ENCODE measurements at places on chromosomes 4 and X.
A peak's percentile ranks its signal among the peaks of the same experiment; 100 is the strongest.

DNA sequence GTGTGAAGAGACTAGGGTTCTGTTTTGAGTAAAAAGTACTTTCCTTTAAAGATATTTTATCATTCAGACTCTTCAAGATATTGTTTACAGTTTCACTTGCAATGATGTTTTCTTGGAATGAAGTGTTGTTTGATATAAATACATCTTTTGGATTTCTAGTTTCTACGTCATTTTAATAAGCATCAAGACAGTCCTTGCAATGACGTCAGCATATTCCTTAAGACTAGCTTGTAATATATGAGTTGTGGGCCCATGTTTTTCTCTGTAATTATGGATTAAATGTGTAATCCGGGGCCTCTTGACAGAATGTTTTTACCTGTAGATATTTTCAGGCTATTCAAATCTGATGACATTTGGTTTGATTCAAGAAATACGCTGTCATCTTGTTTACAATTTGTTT, 66.1 kb downstream of the RBMX2 start:
- DNase-seq = no peak

GRCh38 chr4:73019462-73020047, 50.0 kb downstream of the COX18 start:
- DNase-seq = peak; percentile 72

GRCh38 chrX:1359477-1359873, 22.9 kb downstream of the IL3RA start:
- no peak for DNase-seq

DNA sequence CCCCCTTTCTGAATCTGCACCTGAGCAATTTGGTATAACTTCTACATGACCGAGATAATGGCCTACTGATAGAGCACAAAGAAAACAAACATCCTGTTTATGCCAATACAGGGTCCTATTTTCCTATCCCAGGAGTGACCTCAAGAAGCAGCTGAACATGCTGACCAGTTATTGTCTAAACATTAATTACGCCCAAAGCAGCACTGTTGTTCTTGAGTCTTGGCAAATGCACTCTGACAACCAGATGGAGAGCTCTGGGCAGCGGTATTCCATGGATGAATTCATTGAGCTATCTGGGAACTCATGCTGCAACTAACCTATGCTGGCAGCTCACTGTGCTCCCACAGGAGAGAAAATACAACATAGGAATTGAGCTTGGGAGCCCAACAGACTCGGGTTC, 52.6 kb downstream of the PCYT1B start:
- DNase-seq = no peak

GRCh38 chr4:1447676-1448588, 41.7 kb upstream of the NKX1-1 start:
- DNase-seq = no peak

DNA sequence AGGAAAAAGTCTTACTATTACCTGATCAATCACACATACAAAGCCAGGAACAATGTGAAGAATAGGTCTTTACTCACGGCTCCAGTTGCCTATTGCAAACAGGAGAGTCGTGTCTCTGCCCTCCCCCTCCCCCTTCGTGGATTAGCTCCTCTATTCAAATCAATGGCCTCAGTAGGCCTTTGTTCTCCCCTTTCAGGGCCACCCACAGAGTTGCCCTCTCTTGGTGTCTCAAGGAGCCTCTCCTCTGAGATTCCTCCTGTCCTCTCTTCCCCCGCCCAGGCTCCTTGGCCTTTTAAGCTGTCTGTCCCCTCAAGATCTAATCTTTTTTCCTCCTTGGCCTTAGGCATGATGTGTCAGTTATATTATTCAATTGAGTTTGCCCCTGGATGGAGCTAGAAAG, 107.2 kb upstream of the NALF2 start:
- no peak for DNase-seq

- DNase-seq = no peak
Measured at GRCh38 chr4:158090323-158090722, 82.5 kb downstream of the GASK1B start.

DNA sequence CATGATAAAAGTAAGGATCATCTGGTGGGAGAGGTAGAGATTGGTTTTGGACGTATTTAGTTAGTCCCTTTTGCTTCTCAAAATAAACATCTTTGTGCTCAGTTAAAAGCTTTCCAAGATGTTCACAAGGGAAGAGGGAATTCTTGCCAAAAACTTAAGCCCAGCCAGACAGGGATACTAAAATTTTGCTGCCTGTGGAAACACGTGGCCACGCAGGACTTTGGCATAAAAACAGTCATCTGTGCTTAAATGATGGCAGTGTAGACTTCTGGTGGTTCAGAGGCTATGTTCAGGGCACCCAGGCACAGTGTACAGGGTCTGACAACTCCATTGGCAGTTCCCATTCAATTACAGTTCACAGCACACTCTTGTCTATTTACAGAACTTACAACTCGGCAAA, 93.2 kb upstream of the JADE1 start:
- no peak for DNase-seq

- DNase-seq = no peak
Measured at GRCh38 chr4:61201961-61202637, 2.0 kb downstream of the ADGRL3 start.

DNA sequence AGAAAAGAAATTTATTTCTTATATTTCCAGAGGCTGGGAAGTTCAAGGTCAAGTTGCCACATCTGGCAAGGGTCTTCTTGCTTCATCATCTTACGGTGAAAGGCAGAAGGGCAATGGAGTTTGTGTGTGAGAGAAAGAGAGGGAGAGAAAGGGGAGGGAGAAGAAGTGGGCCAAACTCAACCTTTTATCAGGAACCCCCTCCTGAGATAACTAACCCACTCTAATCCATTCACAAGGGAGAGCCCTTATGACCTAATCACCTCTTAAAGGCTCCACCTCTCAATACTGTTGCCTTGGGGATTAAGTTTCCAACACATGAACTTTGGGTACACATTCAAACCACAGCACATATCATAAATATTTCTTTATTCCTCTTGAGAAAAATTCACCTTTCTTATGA, 203.3 kb upstream of the FAM241A start:
- no peak for DNase-seq

DNA sequence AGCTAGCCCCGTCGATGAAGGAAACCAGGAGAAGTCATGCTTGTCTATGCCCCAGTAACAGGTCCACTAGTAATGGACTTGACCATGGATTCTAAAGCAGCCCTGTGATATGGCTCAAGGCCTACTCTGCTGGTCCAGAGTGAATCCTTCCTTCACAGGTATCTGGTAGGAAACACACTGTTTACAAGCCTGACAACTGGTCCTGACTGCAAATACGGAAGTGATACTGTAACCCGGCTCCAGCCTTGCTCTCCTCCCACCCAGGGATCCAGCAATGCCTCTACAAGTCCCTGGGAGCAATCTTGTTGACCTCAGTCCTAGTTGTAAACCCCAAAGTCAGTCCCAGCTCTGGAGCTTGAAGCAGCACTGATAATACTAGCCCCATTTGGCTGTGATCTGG, 239.2 kb upstream of the GRID2 start:
- no peak for DNase-seq
